ENCODE measurements at places on chromosomes 1 and 21.

- DNase-seq: peak; percentile 80
Observed at GRCh38 chr1:235327559-235328270, at the start of gene ARID4B. ARID4B (minus strand) TSS chr1:235328179; CDS start chr1:235326919, 1,260 bp downstream.

DNA sequence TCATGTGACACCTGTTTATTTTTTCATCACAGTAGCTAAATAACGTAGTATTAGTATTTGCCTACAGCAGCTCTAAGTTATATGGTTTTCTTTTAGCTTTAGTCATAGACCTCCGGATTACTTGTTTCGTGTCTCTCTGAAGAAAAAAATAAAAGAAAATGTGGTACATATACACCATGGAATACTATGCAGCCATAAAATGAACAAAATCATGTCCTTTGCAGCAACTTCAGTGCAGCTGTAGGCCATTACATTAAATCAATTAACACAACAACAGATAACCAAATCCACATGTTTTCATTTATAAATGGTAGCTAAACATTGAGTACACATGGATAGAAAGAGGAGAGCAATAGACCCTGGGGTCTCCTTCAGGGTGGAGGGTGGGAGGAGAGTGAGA lies 142.7 kb downstream of the MAGI3 start:
- no peak for DNase-seq

GRCh38 chr21:37765221-37765900 lies 150.9 kb downstream of the KCNJ6 start:
- no peak for DNase-seq

DNA sequence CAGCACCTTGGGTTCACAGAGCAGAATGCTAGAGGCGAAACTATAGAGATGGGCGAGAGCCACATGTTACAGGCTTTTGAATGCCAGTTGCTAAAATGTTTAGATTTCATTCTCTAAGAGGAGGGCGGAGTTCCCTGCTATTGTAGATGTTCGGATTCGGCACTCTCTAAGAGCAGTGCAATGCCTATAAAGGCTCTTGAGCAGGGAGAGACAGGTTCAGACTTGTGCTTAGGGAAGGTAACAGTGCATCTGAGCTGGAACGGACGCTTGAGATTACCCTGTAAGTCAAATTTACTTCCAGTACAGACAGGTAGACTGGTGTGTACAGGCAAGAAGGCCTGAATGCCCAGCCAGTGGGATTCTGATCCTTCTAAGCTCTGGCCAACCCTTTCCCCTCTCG lies 15.3 kb downstream of the LURAP1 start:
- DNase-seq: no peak

DNA sequence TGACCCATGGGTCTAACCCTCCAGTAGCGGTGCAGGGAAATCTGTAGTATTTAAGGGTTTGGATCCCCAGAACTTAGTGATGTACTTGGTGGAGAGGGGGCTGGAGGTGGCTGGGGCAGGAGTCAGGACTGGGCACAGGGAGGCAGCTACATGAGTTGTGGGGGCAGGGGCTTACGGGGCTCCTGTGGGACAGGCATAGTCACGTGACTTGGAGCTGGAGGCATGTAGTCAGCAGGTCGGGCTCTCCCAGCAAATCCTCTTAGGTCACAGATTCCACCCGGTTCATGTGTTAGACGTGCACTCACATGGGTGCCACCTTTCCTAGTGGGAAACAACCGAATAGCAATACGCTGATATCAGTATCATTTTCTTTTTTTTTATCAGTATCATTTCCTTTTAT lies 112.1 kb downstream of the PCP4 start:
- no peak for DNase-seq

DNA sequence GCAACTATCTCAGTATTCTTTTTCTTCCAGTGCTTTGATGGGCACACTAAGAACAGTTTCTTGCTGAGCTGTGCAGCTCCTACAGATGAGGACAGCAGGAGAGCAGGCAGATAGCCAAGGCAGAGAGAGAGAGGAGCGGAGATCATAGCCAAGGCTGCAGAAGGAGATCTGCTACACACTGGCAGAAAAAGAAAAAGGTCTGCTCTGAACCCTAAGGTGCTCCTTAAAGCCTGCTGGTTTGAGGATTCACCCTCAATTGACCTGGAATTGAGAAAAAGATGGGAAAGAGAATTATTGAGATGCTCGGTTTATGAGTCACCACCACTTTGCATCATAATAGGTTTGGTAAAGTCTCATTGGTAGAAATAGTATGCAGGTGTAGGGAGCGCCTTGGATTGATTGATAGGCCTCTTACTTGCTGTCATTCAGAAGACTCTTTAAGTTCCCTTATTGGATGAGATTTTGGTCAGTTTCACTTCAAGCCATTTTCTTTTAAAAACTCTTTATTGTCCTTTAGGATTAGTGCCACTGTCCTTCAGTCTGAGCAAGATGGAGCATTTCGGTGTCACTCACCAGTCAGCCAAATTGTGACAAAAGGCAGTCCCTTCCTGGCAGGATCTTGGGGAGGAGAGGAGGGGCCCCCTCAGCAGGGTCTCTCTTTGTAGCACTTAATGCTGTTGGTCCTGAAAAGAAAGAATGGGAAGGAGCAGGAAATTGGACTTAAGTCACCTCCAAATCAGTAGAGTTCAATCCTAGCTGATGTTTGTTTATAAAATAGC lies 685.0 kb downstream of the ADGRL2 start:
- no peak for DNase-seq

- DNase-seq: no peak
Observed at GRCh38 chr1:52365071-52365745, 797 bp downstream of the CC2D1B start.

Data from 8988T (cell line).